ENCODE measurements at places on chromosomes 2 and 18.

DNA sequence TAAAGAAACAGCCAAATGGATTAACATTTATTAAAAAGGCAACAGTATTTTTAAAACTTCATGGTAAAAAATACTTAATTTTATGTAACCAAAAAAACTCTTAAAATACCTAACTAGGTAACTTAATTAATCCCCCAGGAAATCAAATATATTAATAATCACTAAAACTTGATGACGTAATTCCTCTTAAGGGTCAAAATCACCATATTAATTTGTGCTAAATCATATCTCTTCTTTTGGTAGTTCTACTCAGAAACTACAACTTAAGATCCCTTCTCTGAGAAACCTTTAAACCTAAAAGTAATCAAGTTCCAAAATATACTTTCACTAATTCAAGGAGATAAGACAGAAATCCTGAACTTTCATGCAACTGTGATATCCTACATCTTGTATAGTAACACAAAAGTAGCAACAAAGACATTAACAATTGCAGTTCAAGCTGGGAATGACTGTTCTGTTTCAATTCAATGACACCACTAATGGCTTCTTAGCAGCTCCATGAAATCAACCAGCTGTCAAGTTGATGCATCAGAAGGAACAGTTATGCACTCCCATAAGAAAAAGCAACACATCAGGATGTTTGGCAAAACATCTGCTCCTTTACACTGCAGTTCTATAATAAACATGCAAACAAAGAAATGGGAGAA is 4.0 kb downstream of the BAZ2B start:
- no peak overlapping the region for H3K4me3 ChIP-seq
- no peak overlapping the region for H3K27ac ChIP-seq
- peaks cover 23% of the 10 kb centered on the region for H3K27me3 ChIP-seq

- H3K27ac ChIP-seq = no peak overlapping the region
- H3K4me1 ChIP-seq = no peaks in the 10 kb centered on the region
- DNase-seq = no peak
- H3K4me3 ChIP-seq = no peak overlapping the region
These were observed 19.2 kb upstream of the SLC14A2 start for GRCh38 chr18:45596036-45596435.

GRCh38 chr2:191783416-191783815 is 63.5 kb downstream of the CAVIN2 start:
- no peaks in the 10 kb centered on the region for H3K36me3 ChIP-seq
- no peak for DNase-seq
- peaks cover 26% of the 10 kb centered on the region for H3K27me3 ChIP-seq
- H3K27ac ChIP-seq = no peak overlapping the region
- H3K4me3 ChIP-seq = no peak overlapping the region
- H3K4me1 ChIP-seq = peaks cover 15% of the 10 kb centered on the region

DNA sequence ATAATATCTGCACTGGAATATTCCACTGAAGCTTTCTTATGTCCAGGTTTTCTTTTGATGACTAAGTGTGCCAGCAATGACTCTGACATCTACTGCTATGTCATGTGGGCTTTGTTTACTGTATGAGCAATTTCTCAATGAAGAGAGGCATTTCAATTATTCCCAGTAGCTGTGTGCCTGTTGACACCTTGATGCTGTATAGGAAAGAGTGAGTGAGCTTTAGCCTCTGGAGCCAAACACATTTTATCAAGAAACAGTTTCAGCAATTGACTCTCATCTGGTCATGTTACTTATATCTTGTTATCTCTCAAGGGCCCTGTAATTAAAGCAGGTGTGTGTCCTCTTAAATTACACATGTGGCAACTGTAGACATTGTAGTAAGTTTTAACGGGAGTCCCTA is 493.2 kb upstream of the FANCL start:
- no peak for DNase-seq
- H3K27me3 ChIP-seq = no peaks in the 10 kb centered on the region
- no peak overlapping the region for H3K27ac ChIP-seq

GRCh38 chr2:10188211-10188610 is 65.7 kb downstream of the RRM2 start:
- DNase-seq = no peak
- H3K27ac ChIP-seq = no peak overlapping the region
- no peaks in the 10 kb centered on the region for H3K4me1 ChIP-seq
- no peaks in the 10 kb centered on the region for H3K27me3 ChIP-seq
- no peak overlapping the region for H3K4me3 ChIP-seq
- H3K36me3 ChIP-seq = peaks cover 32% of the 10 kb centered on the region

GRCh38 chr18:34840256-34840826 is 130.2 kb downstream of the DTNA start:
- H3K27me3 ChIP-seq = no peaks in the 10 kb centered on the region
- DNase-seq = no peak
- no peak overlapping the region for H3K27ac ChIP-seq
- H3K4me3 ChIP-seq = no peak overlapping the region
- peaks cover 2% of the 10 kb centered on the region for H3K4me1 ChIP-seq

- DNase-seq = no peak
- H3K36me3 ChIP-seq = peaks cover 46% of the 10 kb centered on the region
- no peaks in the 10 kb centered on the region for H3K27me3 ChIP-seq
- H3K4me1 ChIP-seq = peaks cover 30% of the 10 kb centered on the region
These were observed 31.5 kb downstream of the NOL10 start for GRCh38 chr2:10658041-10658913.

DNA sequence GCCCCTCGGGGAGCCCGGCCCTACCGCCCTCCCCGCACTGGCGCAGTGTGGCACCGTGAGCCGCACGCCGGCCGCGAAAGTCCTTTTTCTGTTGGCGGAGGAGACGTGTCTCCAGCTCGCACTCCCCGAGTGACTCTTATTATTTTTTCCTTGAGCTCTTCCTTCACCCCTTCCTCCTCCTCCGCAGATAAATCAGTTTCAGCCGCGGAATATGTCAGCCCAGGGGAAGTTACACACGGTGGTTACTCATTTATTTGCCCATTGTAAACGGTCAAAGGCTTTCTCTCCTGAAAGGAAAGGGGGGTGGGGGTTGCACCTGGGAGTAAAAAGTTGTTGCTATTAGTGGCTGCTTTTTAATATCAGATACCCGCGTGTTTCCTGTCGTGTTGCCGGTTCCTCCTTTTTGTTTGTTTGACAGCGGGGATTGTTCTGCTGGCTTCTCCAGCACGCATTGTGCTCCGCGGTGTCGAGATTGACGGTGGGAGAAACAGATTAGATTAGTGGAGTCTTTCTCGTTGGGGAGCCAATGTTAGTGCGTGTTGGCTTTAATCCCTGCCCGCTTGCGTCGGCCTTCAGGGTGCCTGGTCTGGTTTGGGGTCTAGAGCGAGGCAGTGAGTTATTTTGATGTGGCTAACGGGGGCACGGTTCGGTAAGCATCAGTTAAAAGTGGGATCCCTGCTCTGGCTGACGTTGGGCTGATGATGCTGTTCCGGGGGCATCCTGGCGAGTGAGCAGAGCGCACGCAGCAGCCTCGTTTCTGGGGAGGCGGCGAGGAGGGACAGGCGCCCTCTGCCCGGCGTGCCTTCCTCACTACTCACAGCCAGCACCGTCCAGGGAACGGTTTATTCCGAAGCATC is 1.6 kb downstream of the CRIM1 start:
- peak overlapping the region; percentile 76 for H3K4me3 ChIP-seq
- peak overlapping the region; percentile 39 for H3K27ac ChIP-seq
- peaks cover 24% of the 10 kb centered on the region for H3K4me1 ChIP-seq
- H3K36me3 ChIP-seq = no peaks in the 10 kb centered on the region

- no peak for DNase-seq
- H3K4me1 ChIP-seq = peaks cover 36% of the 10 kb centered on the region
- H3K4me3 ChIP-seq = no peak overlapping the region
- H3K27me3 ChIP-seq = no peaks in the 10 kb centered on the region
- H3K36me3 ChIP-seq = peaks cover 2% of the 10 kb centered on the region
- peak overlapping the region; percentile 82 for H3K27ac ChIP-seq
These were observed 196.0 kb downstream of the ZEB2 start for GRCh38 chr2:144323946-144324345.

DNA sequence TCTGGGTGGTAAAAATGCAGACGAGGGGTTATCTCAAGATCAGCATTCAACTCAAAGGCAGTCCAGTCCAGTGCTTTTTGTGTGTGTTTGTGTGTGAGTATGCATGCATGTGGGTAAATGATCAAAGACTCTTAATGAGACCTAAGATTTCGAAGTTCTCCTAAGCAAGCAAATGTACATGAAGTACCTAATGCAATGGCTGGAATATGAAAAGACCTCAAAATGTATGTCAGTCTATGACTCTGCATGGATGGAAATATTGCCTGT is 151.0 kb upstream of the L3MBTL4 start:
- H3K4me1 ChIP-seq = no peaks in the 10 kb centered on the region
- no peaks in the 10 kb centered on the region for H3K27me3 ChIP-seq
- no peak for DNase-seq
- H3K4me3 ChIP-seq = no peak overlapping the region

DNA sequence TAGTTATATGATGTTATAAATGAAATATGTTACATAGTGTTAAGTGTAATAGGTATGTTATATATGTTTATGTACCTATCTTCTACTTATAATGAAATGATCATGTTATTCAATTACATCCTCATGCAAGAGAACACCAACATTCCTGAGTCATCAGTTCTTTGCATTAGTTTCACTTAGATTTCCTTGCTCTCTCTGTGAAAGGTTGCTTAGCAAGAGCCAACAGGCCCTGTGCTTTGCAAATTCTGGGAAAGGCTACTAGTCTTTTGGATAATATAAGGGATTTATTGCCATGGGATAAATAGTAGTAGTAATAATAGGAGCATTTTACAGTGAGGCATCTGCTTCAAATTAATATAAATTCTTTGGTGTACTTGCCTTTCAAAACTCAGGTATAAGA is 274.8 kb downstream of the SP3 start:
- H3K36me3 ChIP-seq = no peaks in the 10 kb centered on the region
- H3K4me1 ChIP-seq = no peaks in the 10 kb centered on the region
- no peak for DNase-seq
- H3K27ac ChIP-seq = no peak overlapping the region
- H3K4me3 ChIP-seq = no peak overlapping the region

GRCh38 chr2:153543635-153544071 is 65.1 kb upstream of the RPRM start:
- H3K27me3 ChIP-seq = no peaks in the 10 kb centered on the region
- H3K27ac ChIP-seq = no peak overlapping the region
- no peak for DNase-seq
- no peaks in the 10 kb centered on the region for H3K36me3 ChIP-seq

DNA sequence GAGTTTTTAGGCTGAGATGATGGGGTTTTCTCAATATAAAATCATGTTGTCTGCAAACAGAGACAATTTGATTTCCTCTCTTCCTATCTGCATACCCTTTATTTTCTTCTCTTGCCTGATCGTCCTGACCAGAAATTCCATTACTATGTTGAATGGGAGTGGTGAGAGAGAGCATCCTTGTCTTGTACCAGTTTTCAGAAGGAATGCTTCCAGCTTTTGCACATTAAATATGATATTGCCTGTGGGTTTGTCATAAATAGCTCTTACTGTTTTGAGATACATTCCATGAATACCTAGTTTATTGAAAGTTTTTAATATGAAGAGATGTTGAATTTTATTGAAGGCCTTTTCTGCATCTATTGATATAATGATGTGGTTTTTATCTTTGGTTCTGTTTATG is 181.8 kb downstream of the GBX2 start:
- no peaks in the 10 kb centered on the region for H3K27me3 ChIP-seq
- no peak overlapping the region for H3K4me3 ChIP-seq
- H3K36me3 ChIP-seq = no peaks in the 10 kb centered on the region

- no peak overlapping the region for H3K27ac ChIP-seq
- DNase-seq = no peak
- H3K4me3 ChIP-seq = no peak overlapping the region
- no peaks in the 10 kb centered on the region for H3K4me1 ChIP-seq
- H3K27me3 ChIP-seq = no peaks in the 10 kb centered on the region
These were observed 60.4 kb downstream of the C2orf76 start for GRCh38 chr2:119306196-119306590.

GRCh38 chr2:128594953-128595677 is 276.4 kb upstream of the HS6ST1 start:
- no peak for DNase-seq
- no peak overlapping the region for H3K4me3 ChIP-seq
- H3K27ac ChIP-seq = no peak overlapping the region
- H3K4me1 ChIP-seq = no peaks in the 10 kb centered on the region

- no peaks in the 10 kb centered on the region for H3K27me3 ChIP-seq
- DNase-seq = no peak
- no peak overlapping the region for H3K4me3 ChIP-seq
- no peaks in the 10 kb centered on the region for H3K36me3 ChIP-seq
- no peaks in the 10 kb centered on the region for H3K4me1 ChIP-seq
- no peak overlapping the region for H3K27ac ChIP-seq
These were observed 56.2 kb upstream of the LYPD6B start for GRCh38 chr2:148982282-148982681.

DNA sequence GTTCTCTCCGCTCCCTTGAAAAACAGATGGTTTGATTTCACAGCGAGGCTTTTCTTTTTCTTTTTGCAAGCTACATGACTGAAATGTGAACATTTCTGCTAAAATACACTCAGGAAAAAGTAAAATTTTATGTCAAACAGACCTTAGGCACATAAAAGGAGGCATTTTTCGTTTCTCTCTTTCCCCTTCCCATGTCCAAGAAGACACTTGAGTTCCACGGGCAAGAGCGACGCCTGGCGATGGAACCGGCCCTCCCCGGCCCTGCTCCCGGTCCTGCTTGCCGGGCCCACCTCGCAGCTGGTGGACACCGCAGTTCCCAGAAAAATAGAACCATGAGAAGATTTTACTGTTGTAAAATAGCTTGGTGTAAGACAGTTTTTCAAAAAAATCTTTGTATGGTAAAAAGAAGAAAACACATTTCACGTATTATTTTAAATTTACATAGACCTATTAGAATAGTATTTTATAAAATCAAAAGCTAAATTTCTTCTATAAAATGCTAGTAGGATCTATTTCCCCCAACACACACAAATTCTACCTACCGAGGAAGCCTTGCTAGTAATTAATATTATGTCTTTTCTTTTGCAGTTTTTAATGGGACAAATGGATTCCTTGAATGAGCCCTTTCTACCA is 2.3 kb upstream of the ALKAL2 start:
- no peaks in the 10 kb centered on the region for H3K36me3 ChIP-seq
- peaks cover 77% of the 10 kb centered on the region for H3K27me3 ChIP-seq
- peaks cover 6% of the 10 kb centered on the region for H3K4me1 ChIP-seq
- no peak overlapping the region for H3K27ac ChIP-seq
- peak; percentile 70 for DNase-seq

Data from activated naive CD4-positive, alpha-beta T cell treated with anti-CD3 and anti-CD28 coated beads, Interleukin-2, amount 10 ng/mL, durations not matched to agents 7 days and 5 days (primary cell).